ENCODE measurements at places on chromosomes 3 and 15.

DNA sequence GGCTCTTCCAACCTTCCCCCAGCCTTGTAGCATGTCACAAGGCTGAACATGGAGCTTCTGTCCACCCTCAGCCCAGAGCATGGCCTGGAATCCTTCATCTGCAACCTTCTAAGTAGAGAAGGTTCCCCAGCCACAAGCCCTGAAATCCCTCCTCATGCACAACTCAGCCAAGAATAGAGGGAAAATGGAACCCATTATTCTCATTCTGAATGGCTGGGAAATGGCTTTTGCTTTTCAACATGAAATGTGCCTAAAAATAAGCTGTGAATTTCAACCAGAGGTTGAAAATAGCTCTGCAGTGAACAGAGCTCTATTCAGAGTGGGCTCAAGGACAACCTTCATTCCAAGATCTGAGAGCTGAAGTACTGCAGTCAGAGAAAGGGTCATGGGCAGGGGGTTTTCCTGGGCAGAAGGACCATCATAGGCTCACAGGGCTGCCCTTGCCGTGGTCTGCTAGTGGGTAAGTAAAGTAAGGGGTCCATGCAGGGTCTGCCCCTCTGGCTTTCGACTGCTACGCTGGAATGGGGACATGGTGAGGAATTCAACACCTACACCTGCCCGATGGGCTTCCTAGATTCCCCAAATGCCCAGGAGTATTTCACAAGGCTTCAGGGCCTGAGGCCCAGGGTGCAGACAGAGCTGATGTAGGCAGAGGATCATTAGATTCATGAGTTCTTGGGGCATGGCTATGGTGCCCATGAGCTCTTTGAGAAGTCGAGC lies 35.9 kb downstream of the POC1A start:
- DNase-seq, result no peak

DNA sequence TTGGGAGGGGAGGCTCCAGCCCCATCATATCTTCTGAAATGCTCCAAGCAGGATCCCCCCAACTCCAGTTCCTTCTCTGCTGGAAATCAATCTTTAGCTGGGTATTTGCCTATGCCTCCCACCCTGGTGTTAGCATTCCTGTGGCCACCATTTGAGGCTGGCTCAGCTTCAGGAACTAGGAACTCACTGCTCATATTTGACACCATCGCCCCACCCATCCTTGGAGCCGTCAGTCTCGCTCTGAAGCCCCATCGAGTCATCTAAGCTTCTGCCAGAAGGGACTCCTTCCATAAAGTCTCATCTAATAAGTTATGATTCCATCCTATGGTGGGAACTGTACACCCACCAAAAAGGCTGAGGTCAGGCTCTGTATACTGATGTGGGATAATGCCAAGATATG lies 26.4 kb downstream of the PRKCD start:
- no peak for DNase-seq

GRCh38 chr3:185561958-185562357 lies 9.6 kb upstream of the LIPH start:
- DNase-seq, result no peak

GRCh38 chr3:194871143-194871863 lies 185.6 kb downstream of the FAM43A start:
- no peak for DNase-seq

- no peak for DNase-seq
Observed at GRCh38 chr3:13547591-13548371, 1.1 kb upstream of the FBLN2 start.

GRCh38 chr3:189567766-189568420 lies 63.3 kb upstream of the TP63 start:
- no peak for DNase-seq

DNA sequence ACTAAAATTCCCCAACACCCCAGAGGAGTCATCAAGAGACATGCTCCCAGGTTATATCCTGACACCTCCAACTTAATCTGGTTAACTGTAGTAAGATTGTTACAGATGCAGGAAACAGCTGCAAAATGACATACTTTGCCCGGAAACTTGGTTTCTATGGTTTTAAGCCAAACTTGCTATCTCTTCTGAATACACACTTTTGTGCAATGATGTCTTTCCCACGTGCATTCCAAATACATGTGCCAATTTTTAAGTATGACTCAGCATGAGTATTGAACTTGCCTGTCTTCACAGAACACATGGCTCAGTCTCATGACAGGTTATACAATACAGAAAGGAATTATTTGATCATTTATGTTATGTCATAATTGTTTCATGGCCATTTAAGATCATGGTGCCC lies 207.0 kb upstream of the DCBLD2 start:
- DNase-seq, result no peak

GRCh38 chr15:84638103-84638502 lies 16.0 kb downstream of the WDR73 start:
- no peak for DNase-seq

DNA sequence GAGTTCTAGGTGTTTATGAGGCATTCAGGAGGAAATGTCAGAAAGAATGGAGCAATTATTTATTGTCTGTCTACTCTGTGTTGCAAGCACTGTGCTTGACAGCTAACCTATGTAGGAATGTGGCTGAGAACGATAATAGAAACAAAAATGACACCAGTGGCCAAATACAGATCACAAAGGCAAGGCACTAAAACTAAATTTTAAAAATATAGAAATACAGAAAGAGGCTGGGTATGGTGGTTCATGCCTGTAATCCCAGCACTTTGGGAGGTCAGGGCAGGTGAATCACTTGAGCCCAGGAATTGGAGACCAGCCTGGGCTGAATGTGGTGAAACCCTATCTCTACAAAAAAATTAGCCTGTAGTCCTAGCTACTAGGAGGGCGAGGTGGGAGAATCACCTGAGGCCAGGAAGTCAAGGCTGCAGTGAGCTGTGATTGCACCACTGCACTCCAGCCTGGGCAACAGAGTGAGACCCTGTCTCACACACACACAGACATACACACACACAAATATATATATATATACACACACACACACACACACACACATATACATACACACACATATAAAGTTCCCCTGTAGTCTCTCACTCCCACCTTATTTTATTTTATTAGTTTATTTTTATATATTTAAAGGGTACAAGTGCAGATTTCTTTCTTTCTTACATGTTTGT lies 6.0 kb downstream of the PRKCI start:
- DNase-seq, result no peak

DNA sequence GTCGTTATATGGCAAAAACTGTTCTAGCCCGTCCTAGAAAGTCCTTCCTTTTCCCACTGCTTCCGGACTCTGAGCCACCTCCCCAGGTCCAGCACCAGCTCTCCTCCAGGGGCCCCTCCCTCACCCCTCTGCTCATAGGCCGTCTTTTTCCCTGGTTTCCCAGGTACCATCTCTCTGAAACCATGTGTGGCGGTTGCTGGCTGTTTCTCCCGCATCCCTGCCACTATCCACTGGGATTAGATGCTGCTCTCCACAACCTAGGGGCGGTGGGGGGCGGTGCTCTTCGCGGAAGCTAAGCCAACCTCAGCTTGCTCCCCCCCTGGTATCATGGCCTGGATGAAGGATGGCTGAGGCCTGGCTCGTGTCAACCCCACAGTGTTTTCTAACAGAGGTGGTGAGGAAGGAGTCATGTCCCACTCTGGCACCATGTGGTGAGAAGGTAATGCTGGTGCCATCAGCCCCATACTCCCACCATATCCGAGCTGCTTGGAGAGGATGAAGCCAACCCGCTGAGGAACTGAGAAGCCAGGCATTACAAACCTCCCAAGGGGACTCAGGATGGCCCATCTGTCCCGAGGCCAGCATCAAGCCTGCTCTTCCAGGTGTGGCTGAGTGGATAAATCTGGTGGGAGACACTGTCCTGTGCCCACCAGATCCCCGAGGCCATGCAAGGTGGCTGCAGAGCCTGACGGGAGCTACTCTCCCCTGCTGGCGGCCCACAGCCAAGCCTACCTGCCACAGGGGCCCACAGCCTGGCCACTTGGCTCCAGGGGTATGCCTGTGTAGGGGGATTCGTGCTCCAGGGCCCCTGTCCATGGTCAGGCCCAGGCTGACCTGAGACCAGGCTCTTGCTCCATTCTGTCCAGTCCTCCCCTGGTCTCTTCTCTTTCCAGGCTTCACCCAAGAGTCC lies 27.9 kb upstream of the SLC41A3 start:
- no peak for DNase-seq

- DNase-seq, result no peak
Observed at GRCh38 chr3:33132019-33132360, 18.2 kb downstream of the CRTAP start.

DNA sequence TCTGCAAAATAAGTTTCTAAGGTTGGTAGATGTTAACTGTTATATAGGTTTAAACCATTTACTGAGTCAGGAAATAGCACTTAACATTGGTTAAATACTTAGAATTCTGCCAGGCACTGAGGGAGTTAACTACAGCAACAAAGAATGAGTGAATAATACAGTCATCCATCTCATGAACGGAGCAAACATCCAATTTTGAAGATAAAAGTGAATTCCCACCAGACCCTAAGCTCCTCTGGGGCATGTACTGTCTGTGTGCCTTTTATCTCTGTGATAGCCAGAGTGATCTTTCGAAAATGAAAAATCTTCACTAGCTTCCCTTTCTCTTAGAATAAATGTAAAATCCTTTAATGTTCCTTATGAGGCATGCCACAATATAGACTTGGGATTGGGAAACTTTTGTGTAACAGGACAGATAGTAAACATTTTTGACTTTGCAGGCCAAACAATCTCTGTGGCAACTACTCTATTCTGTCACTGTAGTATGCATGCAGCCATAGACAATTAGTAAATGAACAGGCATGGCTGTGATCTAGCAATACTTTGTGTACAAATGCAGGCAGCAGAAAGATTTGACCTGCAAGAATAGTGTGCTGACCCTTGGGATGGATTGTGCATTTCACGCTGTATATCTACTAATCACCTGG lies 294.5 kb upstream of the LMCD1 start:
- no peak for DNase-seq

DNA sequence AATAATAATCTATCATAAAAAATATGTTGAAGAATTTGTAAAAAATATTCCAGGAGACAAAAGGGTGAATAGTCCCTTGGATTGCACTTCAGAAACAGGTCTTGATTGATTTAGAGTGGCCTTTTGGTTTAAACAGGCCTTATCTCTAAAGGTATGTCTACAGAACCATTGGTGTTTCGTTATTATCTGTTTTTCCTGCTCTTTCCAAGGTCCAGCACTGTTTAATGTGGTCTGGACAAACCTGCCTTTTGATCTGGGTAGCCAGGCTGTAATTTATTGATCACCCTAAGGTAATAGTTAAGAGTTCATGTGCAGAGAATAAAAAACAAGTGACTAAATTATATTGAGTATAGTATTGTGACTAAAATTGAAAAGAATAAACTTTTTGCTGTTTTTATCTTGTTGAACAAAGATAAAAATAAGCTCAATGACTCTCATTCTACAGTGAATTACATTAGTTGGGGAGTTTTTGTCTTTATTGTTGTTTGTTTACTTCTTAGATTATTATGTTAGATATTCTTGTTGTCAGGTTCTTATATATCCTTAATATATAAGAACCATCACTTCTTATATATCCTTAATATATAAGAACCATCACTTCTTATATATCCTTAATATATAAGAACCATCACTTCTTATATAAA lies 25.1 kb downstream of the SLC2A2 start:
- DNase-seq, result no peak

- DNase-seq, result no peak
Observed at GRCh38 chr3:181716966-181717365, 5.2 kb downstream of the SOX2 start.

GRCh38 chr15:90886291-90886614 lies 1.9 kb downstream of the FES start:
- no peak for DNase-seq

GRCh38 chr3:190591080-190591479 lies 77.2 kb downstream of the IL1RAP start:
- no peak for DNase-seq

GRCh38 chr3:116256843-116257485 lies 188.3 kb downstream of the LSAMP start:
- no peak for DNase-seq

GRCh38 chr3:62873761-62874710 lies 1.2 kb downstream of the CADPS start:
- no peak for DNase-seq

DNA sequence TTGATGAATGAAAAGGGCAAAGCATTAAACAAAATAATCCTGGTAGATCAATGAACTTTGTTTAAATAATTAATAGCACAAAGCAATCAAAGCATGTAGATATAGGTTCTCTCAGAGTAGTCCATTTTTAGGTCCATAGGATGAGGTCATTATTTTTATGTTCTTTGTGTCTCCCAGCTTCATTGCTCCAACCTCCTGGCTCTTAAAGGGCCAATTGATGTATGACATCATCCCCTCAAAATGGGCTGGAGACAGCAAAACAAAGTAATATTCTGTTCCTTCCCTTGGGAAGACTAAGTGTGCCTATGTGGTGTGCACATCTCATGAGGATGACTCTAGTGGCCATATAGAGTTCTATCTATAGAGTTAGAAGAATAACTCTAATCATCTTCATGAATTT lies 49.5 kb downstream of the HMG20A start:
- DNase-seq, result no peak

GRCh38 chr3:188720215-188720614 lies 451.6 kb upstream of the TPRG1 start:
- no peak for DNase-seq

DNA sequence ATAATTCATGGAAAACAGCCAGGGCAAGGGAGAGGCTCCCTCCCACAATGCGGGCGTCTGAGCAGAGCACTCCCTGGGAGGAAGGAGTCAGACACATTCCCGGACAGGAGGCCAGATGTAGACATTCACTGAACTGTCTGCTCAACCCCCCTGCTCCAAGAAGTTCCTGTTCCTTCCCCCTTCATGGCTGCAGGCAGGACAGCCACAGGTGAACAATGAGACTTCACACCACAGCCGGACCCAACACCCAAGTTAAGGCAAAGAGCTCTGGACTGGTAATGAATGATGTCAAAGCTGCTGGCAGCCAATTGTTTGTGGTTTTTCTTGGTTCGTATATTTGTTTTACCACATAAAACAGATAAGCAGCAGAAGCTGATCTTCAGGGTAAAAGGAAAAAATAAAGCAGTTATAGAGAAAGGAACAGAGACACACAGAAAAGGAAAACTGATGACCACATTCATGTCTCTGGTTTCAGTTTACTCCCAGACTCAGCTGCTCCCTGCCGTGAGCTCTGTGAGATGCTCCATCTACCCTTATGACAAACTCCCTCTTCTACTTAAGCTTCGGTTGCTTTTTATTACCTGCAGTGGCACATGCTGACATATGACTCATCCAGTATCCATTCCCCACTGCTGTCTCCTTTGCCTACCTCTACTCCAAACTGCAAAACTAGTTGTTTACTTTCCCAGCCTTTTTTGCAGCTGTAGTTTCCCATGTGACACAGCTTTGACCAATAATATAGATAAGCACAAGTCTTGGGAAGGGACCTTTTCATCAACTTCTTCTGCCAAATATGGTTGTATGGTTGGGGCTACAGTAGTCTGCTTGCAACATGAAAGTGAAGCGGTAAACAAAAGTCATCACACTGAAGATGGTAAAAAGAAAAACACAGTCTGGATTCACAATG lies 33.1 kb downstream of the DZIP1L start:
- DNase-seq, result peak; percentile 4

- no peak for DNase-seq
Observed at GRCh38 chr3:123936400-123936799, 24.6 kb downstream of the CCDC14 start.
